ENCODE measurements at places on chromosomes 7 and 10.

DNA sequence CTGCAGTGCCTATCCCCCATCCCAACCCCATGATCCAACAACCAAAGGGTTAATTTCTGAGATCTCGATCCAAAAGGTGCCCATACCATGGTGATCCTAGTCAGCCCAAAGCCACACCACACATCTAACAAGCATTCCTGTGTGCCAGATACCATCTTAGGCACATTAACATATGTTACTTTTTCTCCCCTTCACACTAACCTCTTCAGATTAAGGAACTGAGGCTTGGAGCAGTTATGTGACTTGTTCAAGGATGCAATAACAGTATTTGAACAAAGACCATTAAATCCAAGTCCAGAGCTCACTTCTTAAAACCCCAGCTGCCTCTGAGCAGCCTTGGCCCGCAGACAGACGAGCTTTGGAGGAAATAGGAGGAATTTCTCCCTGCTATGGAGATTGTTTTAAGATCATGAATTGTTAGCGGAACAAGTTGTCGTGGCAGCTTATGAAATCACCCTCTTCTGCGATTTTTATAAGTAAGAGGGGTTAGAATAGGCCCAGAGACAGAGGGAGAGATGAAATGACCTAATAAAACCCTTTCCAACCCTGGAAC is 327.2 kb downstream of the KCNMA1 start:
- no peak for DNase-seq

- no peak for DNase-seq
Measured at GRCh38 chr7:107948645-107949442, 54.1 kb downstream of the LAMB1 start.

GRCh38 chr10:114771157-114771556 is 50.4 kb upstream of the FHIP2A start:
- no peak for DNase-seq

DNA sequence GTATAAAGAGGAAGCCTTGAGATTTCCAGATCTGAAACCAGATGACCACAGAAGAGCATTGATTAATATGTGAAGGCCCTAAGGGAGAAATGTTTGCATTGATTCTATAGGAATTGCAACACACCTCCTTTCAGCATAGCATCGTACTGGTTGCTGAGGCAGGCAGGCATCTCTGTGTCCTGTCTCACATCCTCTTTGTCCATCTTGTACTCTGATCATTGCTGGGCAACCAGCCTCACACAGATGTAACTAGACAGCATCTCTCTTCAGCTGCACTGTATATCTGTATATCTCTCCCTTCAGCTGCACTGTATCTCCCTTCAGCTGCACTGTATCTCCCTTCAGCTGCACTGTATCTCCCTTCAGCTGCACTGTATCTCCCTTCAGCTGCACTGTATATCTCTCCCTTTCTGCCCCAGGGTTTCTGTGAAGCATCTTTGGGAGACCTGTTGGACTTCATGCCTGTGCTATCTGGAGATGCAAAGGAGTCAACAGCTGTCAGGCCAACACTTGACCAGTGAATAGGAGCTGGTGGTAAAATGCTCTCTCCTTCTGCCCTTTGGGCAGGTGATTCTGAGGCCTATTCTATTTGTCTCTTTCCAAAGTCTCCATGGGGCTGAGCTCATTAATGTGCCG is 40.3 kb downstream of the TMEM178B start:
- no peak for DNase-seq

DNA sequence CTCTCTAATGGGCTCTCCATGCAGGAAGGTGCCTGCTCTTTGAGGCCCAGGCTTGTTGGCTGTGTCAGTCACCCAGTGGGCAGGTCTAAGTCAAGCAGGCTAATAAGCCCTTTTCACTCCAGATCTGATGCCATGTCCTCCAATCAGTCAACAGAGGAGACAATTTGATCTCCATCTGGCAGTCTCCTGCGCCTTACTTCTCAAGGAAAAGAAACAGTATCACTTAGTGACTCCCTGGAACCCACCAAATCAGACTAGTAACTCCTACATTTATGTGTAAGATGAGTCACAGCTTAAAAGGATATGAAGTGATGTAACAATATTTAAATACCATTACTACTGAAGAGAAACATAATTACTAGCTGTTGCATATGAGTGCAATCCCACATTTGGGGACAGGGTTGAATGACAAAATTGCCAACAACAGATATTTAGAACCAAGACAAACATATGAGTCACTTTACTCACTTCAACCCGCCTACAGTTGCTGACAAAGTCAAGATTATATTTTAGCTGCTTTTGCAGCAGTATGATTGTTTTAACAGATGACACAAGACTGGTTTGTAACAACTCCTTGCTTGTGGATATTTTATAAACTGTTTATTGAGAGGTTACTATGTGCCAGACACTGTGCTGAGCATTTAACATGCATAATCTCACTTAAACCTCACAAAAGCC is 72.1 kb downstream of the USP6NL start:
- DNase-seq, result no peak

GRCh38 chr7:151756076-151756731 is 120.7 kb downstream of the PRKAG2 start:
- DNase-seq, result no peak

DNA sequence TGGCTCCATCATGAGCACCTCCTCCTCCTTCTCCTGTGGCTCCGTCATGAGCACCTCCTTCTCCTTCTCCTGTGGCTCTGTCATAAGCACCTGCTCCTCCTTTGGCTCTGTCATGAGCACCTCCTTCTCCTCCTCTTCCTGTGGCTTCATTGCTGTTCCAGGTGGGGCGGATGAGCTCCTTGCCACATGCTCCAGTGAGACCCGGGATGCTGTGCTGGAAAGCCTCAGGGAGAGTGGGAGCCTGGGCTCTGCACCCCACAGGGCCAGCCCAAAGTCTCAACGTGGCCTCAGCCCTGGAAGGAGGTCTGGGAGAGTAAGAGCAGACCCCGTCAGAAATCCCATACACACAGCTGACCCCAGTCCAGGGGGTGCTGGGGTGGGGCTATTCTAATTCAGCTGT is 380.7 kb downstream of the TCERG1L start:
- no peak for DNase-seq

GRCh38 chr10:33095867-33096815 is 138.1 kb upstream of the ITGB1 start:
- DNase-seq, result no peak

DNA sequence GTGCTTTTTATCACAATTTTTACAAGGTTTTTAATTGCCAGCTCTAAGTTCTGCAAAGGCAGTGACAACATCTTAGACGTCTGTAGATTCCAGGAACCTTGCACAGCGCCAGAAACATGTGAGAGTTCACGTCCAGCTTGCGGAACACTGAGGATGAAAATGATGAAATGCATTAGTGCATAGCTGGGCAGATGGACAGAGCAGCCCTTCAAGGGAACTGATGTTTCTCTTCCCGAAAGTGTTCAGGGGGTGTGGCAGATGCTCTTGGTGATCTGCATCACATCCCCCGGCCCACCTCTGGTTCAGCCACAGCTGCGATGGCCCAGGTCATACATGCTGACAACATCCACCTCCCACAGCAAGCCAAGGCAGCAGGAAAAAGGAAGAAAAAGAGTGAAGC is 40.9 kb downstream of the ITIH5 start:
- DNase-seq, result no peak

GRCh38 chr7:14836006-14836405 is 66.5 kb downstream of the DGKB start:
- DNase-seq, result no peak

DNA sequence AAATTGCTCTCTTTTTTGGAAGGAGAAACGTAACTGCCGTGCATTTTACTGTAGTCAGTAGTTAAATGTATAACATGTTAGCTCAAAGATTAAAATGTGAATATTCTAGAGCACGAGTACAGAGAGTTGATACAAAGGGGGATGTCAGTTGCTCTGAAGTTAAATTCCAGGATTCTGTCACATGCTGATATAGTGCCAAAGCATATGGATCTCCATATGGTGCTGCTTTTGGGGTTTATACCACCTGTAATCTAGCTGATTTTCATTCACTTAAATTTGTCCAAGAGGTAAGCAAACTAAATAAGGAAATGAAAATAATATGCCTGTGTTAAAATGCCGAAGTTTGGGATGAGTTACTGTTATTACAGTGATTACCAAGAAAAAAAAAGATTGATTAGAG is 298.6 kb downstream of the EXOC4 start:
- no peak for DNase-seq

- DNase-seq, result no peak
Measured at GRCh38 chr7:131581241-131582051, 25.0 kb upstream of the PODXL start.

DNA sequence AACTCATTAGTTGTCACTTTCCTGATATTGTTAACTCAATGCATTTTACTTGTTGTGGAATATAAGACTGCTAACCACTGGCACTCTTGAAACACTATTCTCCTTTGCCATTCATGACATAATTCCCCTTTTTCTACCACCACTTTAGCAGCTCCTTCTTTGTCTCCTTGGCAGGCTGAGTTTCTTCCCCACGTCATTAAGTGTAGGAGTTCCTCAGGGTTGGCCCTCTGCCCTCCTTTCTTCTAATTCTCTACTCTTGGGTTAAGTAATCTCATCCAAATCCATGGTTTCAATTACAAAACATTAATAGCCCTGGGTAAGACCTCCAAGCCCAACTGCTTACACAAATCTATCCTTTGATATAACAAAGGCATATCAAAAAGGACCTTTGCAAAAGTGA is 175.1 kb downstream of the HGF start:
- no peak for DNase-seq

DNA sequence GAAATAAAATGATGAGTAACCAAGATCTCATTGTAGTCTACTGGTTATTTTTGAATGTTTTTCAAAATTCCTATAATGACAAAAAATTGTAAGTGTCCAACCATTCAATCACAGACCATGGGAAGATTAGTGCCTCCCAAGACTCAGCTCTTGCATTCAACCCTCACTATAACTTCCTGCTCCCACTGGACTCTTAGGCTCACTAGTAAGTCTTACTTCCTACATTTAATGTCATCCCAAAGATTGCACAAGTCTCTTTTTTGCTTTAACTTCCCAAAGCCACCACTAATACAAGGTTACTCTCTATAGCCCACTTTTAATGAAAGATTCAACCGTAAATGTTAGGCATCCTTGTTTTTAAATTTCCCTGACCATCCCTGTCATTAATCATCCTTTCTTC is 111.9 kb upstream of the NRBF2 start:
- no peak for DNase-seq

GRCh38 chr10:17134737-17135260 is 5.2 kb upstream of the CUBN start:
- DNase-seq, result no peak

DNA sequence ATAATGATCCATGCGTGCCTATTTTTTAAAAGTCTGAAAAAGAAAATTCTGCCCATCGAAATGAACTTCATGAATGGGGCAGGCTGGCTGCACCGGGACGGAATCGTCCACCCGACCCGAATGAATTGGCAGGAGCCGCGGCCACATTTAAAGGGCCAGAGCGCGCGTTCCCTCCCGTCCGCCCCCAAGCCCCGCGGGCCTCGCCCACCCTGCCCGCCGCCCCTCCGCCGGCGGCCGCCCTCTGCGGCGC is 319 bp upstream of the GATA3 start:
- DNase-seq, result no peak

- DNase-seq, result no peak
Measured at GRCh38 chr10:16470747-16471146, 33.9 kb downstream of the PTER start.
